ENCODE measurements at places on chromosomes 3 and 15.
A peak's percentile ranks its signal among the peaks of the same experiment; 100 is the strongest.

- no peak for DNase-seq
Observed at GRCh38 chr3:154583086-154583634, 153.2 kb upstream of the GPR149 start.

- DNase-seq = no peak
Observed at GRCh38 chr3:63864965-63865327, 1.3 kb downstream of the ATXN7 start.

GRCh38 chr15:89058376-89058775, 29.9 kb upstream of the ABHD2 start:
- no peak for DNase-seq

GRCh38 chr15:55247766-55248427, 41.7 kb downstream of the RAB27A start:
- no peak for DNase-seq

DNA sequence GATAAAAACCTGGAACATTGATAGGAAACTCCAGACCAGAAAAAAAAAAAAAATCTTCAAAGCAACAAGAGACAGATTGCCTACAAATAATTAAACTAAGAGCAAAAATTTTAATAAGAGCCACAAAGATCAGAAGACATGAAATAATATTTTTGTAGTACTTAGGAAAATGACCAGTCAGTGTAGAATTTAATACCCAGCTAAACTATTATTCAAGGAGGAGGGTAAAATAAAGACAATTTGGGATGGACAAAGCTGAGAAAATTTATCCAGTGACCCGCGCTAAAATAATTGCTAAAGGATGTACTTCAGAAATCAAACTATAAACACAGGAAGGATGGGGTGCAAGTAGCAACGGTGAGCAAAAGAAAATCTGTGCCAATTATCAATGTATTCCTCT, 133.2 kb downstream of the AQP9 start:
- DNase-seq = no peak

GRCh38 chr3:179336345-179336929, 11.1 kb upstream of the MFN1 start:
- DNase-seq = no peak

- DNase-seq = no peak
Observed at GRCh38 chr15:65434201-65434600, 11.5 kb upstream of the IGDCC4 start.

- DNase-seq = no peak
Observed at GRCh38 chr3:143533391-143533790, 314.9 kb downstream of the SLC9A9 start.

GRCh38 chr3:16365491-16366128, 100.6 kb downstream of the OXNAD1 start:
- no peak for DNase-seq

DNA sequence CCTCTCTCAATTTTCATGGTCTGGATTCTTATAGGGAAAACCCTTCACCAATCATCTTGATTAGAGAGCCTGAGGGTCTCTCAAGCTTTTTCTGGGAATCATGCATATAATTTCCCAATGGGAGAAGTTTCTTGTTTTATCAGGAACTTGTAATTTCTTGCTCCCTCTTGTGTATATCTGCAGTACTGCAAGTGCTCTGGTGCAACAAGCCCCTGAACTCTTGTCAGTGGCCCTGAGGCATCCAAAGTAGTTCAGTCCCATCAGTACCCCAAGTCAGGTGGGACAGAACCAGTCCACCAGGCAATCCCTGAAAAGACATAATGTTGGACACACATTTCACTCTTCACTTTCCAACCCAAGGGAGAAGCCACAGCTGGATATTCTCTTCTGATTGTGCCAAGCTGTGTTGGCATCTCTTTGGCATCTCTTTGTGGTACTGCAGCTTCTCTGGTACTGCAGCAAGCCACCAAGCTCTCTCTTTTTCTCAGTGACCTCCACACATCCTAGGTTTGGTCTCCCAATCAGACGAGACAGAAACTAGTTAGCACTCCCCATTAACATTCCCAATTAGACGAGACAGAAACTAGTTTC, 214.5 kb downstream of the ZIC4 start:
- DNase-seq = no peak

GRCh38 chr3:127172781-127173515, 20.0 kb upstream of the PRR23E start:
- DNase-seq = no peak

DNA sequence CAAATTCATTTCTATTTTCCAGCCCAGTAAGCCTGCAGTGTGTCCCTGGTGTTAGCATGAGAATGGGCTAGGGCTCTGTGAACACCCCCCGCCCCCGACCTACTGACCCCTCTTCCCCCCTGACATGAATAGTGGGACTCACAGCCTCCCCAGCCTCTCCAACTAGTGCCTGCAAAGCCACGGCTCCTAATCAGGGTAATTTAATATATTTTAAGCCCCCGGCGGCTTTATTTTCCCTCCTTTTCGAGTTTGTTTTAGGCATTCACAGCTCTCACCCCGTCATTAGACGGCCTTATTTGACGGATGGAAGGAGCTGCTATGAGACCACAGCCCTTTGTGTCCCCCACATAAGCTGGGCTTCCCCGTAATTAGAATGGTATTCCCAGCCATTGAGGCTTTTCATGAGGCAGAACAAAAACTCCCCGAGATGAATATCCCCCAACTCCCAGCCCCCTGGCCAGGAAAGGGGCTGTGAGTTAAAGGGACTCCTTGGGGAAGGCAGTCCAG, 78.3 kb upstream of the POLG start:
- no peak for DNase-seq

DNA sequence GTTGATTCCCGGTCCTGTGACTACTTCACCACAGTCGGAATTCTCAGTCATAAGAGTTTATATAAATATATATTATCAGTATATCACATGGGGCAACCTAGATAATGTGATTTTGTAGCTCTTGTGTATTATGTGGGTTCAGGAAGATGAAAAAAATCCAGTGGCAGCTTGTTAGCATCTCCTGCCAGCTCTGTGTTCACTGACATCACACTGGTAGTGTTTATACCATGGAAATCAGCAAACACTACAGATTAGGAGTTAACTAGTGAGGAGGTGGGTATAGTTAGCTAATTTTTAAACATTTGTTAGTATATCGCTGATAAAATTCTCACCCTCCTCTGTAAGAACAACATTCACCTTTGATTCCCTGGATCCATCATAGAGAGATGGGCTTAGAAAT, 44.5 kb upstream of the KCNMB2 start:
- DNase-seq = no peak

DNA sequence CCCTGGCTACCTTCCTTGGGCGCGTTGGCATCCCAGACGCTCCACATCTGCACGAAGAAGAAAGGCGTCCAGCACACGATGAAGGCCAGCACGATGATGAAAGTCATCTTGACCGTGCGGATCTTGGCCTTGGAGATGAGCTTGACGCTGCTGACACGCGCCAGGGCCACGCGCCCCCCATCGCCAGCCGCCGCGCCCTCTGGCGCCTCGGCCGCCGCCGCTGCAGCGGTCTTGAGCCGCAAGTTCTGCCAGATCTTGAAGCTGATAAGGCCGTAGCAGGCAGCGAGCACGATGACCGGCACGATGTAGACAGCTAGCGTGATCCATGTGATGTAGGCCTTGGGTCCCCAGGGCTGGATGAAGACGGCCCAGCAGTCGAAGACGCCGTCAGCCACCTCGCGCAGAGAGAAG, 2.2 kb downstream of the OXTR start:
- no peak for DNase-seq

- no peak for DNase-seq
Observed at GRCh38 chr3:27486336-27486735, 2.2 kb upstream of the SLC4A7 start.

DNA sequence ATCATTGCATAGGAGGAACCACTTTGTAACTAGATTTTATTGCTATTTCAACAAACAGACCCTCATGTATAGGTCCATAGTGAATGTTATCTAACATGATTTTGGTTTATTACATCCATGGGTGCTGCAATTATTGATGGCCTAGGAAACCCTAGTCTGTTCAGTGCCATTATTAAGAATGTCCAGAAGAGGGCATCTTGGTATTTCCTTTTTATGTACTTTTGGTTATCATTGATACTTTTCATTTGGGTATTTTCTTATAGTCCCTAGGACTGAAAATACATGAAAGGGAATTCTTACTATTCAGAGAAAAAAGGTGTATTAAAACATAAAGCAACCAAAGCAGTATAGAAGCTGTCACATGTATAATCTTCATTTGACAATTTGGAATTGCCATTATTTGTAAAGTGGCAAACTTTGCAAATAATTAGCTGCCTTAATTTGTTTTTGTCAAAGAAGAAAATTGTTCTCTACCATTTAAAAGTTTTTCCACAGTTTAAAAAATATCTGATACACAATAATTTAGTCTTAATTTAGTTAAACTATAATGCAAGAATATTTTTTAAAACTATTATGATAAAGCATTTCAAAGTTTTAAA, 48.7 kb downstream of the CNOT10 start:
- DNase-seq = no peak

DNA sequence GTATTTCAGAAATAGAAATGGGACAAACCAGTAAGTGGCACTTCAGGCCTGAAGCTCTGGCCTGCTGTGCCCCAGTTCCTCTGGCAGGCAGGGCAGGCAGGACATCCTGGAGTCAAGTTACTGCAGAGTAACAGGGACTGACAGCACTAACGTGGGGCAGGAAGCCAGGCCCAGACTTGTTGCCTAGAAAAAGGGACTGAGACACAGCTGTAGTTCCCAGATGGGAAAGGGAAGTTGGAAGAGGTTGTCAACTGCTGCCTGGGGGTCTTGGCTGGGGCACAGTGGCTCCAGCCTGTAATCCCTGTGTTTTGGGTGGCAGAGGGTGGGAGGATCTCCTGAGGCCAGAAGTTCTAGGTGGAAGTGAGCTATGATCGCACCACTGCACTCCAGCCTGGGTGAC, 171.9 kb downstream of the FMN1 start:
- no peak for DNase-seq

DNA sequence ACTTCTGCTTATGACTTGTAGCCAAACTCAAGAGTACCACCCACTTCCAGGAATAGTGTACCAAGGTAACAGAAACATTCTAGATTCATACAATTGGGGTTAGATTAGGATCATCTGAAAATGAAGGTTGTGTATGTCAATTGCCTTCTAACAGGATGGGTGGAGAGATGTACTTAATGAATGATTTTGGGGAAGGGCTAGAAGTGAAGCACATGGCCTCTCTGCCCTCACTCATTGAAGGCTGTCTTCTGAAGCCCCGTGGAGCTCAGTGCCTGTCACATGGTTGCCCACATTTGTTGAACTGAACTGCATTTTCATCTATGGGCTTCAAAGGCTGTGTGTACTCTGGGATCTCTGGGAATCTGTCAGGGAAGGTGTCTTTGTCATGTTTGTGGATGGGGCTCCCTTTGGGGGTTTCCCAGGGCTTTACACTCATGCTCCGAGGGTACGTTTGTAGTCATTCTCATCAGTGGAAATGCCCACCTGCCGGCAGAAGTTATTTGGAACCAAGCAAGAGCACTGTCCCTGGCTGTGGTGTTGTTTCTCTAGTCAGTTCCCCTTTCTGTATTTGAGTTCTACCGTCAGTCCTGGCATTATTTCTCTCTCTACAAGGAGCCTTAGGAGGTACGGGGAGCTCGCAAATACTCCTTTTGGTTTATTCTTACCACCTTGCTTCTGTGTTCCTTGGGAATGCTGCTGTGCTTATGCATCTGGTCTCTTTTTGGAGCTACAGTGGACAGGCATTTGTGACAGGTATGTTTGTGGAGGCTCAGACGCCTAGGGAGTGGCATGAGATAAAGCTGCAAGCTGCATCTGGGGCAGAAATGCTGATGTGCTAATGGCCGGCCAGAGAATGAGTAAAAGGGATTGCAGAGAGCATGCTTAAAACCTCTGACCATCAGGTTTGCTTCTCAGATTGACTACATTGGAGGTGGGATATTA, 22.4 kb downstream of the CD86 start:
- no peak for DNase-seq

DNA sequence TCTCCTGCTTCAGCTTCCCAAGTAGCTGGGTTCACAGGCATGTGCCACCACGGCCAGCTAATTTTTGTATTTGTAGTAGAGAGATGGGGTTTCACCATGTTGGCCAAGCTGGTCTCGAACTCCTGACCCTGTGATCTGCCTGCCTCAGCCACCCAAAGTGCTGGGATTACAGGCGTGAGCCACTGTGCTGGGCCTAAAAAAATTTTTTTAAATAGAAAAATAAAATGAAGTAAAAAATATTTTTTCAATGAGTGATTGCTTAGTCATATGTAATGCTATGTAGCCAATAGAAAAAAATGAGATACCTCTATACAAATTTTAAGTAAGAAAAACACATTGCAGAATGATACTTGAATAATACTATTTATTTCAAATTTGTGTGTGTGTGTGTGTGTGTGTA, 27.9 kb upstream of the SLC30A4 start:
- no peak for DNase-seq

- DNase-seq = no peak
Observed at GRCh38 chr3:134795746-134796280, 753 bp downstream of the EPHB1 start.

DNA sequence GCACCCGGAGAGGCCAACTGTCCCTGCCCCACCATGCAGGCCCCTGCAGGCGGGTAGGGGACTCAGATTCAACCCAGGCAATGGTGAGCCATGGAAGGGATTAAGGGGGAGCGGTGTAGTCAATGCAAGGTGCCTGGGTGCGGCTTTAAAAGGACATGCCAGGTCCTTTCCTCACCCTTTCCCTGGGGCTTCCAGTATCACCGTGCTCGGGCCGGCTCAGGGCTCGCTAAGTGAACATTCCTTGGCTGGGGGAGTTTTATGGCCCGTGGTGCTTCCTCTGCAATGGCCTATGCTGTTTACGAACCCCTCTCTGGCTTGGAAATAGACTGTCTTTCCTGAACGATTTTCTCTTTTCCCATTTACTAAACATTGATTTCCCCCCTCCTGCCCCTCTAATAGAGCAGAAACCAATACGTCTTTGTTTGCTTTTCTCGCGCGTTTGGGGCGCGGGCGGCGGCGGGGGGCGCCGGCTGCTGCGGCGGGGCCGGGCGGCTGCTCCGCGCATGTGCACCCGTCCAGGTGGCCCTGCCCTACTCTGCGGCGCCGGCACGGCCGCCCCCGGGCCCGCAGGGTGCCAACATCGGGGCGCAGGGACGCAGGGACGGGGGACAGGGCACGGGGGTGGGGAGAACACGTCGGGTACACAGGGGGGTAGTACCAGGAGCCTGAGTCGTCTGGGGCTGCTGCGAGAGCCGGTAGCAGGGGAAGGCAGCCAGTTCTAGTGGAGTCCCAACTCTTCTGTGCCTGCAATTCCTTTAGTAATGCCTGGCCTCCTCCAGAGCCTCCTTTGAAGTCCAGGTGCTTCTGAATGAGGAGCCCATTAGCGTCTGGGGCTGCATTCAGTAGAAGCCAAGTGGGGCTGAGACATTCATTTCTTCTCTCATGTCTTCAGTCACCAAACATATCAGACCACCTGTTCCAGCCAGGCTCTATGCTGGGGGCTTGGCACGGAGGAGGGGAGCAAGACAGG, 26.9 kb upstream of the CACNA2D2 start:
- no peak for DNase-seq

- peak; percentile 58 for DNase-seq
Observed at GRCh38 chr3:39361252-39361927, 21.8 kb upstream of the SLC25A38 start.

- DNase-seq = no peak
Observed at GRCh38 chr3:5238545-5238944, 51.0 kb downstream of the EDEM1 start.

- DNase-seq = no peak
Observed at GRCh38 chr15:81785679-81786078, 260.1 kb downstream of the MEX3B start.

- no peak for DNase-seq
Observed at GRCh38 chr3:174387736-174388135, 471.4 kb upstream of the NAALADL2 start.

- DNase-seq = no peak
Observed at GRCh38 chr15:75416584-75416983, 34.9 kb downstream of the SIN3A start.

GRCh38 chr15:29785136-29785535, 37.1 kb downstream of the TJP1 start:
- no peak for DNase-seq

- no peak for DNase-seq
Observed at GRCh38 chr3:172224560-172225214, 185.3 kb downstream of the FNDC3B start.
